ENCODE measurements at places on chromosomes 1 and 21.
A peak's percentile ranks its signal among the peaks of the same experiment; 100 is the strongest.

DNA sequence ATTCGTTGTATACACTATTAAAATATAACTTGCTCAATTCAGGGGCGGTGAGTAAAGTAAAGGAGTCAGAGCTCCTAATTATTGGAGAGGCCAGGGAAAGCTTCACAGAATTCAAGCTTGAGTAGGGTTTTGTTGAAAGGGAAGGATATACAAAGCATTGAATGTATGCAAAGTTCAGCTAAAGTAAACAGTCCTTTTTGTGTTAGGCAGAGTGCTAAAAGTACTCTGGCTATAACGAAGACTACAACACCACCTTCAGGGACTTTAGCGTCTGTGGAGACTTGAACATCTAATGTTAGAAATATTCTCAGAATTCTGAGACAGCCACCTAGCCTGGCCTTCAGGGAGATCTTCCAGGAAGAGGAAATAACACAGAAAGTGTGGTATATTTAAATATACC, 1.1 kb downstream of the FALEC start:
- DNase-seq: no peak

GRCh38 chr1:222040121-222040805, 298.4 kb upstream of the DUSP10 start:
- no peak for DNase-seq

DNA sequence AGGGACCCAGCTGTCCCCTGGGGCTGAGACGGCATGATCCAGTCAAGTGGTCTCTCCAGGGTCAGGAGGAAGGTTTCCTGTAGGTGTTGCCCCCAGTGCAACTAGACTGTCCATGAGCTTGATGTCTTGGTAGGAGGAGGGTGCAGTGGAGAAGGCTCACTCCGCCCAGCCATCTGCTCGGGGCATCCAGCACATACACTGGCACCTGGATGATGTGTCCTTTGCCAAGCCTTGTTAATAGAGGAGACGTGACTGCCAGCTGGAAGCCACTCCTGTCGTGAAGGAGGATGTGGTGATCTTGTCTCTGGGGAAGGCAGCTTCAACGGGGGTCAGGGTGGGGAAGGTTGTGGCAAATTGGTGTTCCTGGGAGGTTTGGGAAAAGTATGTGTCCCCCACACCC, 6.2 kb downstream of the DISP3 start:
- no peak for DNase-seq

GRCh38 chr1:40090652-40091355, 6.2 kb downstream of the PPT1 start:
- no peak for DNase-seq

DNA sequence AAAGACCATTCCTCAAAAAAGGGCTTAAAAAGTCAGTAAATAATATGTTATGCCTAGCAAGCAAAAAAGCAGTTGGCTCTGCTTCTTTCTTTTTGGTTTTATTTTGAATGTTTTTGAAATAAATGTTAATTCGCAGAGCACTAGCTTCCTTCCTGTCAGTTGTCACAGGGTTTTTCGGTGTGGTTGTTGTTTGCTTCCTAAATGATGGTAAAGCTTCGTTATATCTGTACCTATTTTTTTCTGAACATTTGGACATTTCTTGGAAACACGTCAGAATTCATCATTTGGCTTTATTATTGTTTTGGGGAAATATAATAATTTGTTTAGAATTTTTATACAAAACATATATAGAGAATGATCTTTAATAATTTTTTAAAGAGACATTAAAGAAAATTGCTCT, 351.9 kb upstream of the SGIP1 start:
- no peak for DNase-seq

DNA sequence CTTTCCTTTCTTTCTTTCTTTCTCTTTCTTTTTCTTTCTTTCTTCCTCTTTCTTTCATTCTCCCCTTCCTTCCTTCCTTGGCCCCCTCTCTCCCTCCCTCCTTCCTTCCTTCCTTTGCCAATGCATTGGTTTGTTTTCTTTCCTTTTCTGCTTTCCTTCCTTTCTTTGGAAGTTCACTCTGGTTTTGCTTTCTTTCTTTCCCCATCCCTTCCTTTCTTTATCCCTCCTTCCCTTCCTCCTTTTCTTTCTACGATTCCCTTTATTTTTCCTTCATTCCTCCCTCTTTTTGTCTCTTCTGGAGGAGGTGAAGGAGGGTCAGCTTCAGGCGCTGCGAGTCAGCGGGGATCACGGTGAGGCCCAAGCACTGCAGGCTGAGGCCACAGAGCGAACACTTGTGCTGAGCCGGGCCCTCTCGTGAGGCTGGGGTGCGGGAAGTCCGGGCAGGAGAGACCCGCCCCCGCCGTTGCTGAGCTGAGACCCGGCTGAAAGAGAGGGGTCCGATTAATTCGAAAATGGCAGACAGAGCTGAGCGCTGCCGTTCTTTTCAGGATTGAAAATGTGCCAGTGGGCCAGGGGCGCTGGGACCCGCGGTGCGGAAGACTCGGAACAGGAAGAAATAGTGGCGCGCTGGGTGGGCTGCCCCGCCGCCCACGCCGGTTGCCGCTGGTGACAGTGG, 1.5 kb downstream of the SIM2 start:
- no peak for DNase-seq

GRCh38 chr1:92747735-92748134, 37.2 kb downstream of the EVI5 start:
- no peak for DNase-seq

DNA sequence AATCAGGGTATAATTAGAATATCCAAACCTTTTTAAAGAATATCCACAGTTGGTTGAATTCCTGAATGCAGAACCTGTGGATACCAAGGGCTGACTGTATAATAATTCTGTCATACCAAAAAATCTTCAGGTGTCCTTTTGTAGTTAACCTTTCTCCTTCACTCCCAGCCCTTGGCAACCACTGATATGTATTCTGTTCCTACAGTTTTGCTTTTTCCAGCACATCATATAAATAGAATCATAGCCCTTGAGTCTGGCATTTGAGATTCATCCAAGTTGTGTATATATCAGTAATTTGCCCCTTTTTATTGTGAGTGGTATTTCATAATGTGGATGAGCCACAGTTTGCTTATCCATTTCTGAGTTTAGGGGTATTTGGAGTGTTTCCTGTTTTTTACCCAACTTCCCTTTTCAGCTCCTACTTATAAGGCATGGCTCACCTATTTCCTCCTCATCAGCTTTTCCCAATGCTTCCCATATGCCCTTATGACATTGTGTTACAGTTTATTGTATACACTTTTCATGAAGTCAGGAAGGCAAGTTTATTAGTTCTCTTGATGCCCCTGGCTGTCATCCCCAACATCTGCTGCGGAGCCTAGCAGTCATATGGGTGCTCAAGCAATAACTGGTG, 35.0 kb upstream of the AGO1 start:
- no peak for DNase-seq

- DNase-seq: no peak
These were observed 16.5 kb downstream of the ATP1B1 start for GRCh38 chr1:169122976-169123375.

GRCh38 chr1:87132284-87132870, 196.3 kb upstream of the LMO4 start:
- DNase-seq: no peak

DNA sequence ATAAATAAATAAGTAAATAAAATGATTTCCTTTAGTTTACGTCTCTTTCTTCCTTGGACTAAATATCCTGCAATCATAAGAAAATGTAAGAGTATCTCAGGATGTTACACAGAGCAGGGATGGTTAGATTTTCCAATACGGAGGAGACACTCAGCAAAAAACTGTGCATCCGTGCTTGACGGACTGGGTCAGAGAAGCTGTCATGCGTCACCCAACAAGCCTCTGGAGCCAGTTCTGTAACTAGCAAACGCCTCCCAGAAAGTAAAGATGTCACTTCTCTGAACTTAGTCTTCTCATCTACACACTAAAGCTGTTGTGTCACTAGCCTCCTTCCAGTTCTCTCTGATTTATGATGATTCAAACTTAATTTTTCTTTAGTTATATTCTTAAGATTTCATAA, 3.4 kb downstream of the CFHR4 start:
- DNase-seq: no peak

GRCh38 chr1:94396356-94397010, 21.7 kb upstream of the ABCD3 start:
- DNase-seq: no peak

GRCh38 chr1:32754317-32755097, 51.9 kb upstream of the SYNC start:
- DNase-seq: no peak

- DNase-seq: no peak
These were observed 77.9 kb upstream of the HP1BP3 start for GRCh38 chr1:20865001-20865400.

DNA sequence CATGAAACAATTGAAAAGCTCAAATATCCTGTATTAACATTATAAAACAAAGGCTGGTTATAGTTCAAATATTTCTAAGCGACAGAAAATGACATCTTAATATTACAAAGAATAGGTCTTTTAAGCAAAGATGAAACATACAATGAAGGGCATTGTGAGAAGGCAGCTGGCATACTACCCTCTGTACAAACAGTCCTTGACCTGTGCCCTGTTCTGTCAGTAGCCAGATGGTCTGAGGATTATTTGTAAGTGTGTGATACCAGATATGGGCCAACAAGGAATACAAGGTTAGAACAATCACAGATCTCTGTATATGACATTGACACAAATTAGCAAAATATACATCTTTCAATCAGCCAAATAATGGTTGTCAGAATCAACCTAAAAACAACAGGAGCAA, 1350.4 kb downstream of the AMY1C start:
- no peak for DNase-seq

DNA sequence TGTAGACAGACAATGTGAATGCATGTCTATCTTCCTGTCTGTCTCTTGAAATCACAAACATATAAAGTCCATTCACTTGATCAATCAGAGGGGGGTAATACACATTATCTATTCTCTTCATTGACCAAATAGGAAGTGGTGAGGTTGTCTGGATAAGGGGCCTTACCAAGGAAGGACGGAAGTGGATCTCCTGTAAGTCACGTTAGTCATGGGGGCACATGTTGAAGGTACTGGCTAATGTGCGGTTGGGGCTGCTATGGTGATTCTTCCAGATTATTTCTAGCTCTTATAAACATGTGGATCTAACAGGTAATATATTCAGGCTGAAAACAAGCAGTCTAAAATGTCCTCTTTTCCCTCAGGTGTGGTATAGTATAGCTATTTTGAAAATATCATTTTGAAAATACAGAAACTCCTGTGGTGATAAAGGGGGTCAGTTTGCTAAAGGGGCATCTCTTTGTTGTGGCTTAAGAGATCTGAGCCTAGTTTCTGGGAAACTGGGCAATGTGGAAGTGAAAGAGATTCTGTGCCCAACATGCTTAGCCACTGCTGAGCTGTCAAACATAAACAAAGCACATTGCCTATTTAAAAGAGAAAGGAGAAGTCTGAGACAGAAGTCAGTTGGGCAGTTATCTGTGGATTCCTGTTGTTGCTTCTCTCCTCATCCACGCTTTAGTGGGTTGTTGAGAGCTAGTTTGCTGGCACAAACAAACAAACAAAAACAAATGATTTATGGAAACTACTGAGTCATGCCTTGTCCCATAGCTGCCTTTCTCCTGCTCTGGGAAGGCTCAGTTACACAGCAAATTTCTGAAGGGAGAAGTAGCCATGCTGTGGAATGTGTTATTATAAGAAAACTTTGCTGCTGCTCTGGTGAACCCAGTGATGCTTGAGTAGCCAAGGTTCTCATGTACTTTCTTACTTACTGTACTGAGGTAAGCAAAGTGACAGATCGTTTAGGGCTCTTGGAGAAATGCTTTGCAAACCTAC, 166.9 kb downstream of the HLX start:
- no peak for DNase-seq

DNA sequence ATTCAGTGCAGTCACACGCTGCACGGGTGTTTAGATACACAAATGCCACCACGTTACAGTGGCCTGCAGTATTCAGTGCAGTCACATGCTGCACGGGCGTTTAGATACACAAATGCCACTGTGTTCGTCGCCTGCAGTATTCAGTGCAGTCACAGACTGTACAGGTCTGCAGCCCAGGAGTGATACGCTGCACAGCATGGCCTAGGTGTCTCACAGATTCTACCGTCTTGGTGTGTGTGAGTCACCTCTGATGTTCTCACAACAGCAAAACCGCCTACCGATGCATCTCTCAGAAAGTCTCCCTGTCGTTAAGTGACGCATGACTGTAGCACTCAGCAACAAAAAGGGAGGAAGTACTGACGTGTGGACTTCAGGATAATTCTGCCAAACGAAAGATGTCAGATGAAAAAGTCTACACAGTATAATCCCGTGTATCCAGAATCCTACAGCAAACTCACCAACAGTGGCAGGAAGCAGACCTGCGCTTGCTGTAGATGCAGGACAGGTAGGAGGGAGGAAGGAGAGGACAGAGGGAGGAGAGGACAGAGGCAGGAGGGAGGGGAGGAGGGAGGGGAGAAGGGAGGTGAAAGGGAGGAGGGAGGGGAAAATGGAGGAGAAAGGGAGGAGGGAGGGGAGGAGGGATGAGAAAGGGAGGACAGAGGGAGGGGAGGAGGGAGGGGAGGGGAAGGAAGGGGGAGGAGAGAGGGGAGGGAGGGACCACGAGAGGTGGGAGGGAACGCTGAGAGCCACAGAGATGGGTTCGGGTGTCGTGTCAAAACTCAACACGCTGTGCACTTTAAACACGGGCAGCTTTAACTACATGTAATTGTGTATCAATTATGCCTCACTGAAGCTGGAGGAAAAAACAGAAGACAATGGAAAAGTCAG, 36.3 kb upstream of the PCBP3 start:
- peak; percentile 26 for DNase-seq

- no peak for DNase-seq
These were observed 38.7 kb downstream of the ELF3 start for GRCh38 chr1:202049129-202049528.

- DNase-seq: no peak
These were observed 24.6 kb upstream of the PCBP3 start for GRCh38 chr21:45618846-45619485.

- DNase-seq: no peak
These were observed 14.0 kb upstream of the CTPS1 start for GRCh38 chr1:40965531-40965930.

DNA sequence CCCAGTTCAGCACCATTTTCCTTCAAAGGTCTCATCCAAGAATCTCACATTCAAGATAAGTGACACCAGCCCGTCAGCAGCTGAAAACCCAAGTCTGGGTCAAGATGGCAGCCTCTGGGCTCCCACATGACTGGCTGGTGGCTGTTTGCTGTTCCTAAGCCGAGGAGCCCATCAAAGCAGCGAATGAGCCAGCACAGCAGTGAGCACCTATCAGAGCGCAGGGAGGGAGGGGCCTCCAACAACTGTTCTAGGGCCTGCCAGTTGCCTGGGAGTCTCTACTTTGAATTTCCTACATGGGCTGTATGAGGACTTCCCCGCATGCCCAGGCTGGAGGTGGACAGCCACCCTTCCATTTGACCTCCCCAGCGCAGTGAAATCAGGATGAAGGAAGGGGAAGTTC, 102.7 kb downstream of the ADARB1 start:
- DNase-seq: no peak

DNA sequence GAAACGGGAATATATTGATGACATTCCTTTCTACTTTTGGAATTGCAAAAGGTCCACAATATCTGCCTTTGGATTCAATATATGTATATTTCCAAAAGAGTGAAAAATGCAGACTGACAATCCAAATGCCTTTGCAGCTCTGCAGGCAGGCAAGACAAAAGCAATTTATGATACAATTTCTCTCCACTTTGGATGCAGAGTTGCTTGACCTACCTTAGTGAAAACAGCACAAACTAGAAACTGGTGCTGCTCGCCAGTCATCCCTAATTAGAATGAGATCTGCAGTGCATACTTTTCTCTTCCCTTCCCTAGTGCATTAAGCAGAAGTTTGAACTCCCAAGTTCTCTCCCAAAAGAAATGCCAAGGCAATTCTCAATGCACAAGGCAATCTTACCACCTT, 56.8 kb downstream of the KIAA0319L start:
- no peak for DNase-seq

GRCh38 chr1:63575340-63575826, 17.8 kb upstream of the PGM1 start:
- no peak for DNase-seq
